Central memory CD8-positive, alpha-beta T cell (primary cell): ENCODE measurements at places on chromosomes 12 and 14.

DNA sequence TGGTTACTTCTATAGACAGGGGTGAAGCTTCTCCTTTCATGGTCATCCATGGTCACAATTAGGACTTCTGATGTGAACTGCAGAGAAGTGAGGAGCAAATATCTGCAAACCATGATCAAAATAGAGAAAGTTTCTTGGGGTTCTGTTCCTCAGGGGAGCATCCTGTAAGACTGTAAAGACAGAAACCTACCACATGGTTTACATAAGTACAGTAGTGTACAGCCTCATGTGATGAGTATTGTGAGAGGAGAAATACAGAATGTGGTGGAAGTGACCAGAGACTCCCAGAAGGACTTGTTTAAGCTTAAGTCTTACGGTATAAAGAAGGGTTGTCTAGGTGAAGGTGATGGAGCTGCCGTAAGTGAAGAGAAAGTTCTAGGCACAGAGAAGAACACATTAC lies 484.7 kb downstream of the LRIG3 start:
- DNase-seq: no peak

GRCh38 chr12:53870117-53870516 lies 68.5 kb upstream of the HOXC13 start:
- no peak for DNase-seq

DNA sequence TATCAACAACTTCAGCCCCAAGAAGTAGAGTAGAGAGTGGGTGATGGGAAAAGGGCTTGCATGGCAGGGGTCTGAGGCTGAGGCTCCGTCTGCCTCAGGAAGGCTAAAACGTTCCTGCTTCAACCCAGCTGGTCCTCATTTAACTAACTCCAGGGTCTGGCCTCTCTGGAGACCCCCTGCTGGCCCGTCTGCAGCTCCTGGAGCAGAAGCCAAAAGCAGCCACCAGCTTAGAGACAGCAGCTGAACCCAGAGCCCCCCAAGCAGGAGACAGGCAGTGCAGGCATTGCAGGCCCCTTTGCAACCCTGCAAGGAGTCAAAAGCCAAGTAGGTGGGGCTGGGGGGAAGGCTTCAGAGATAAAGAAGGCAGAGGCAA lies 25.1 kb upstream of the LTBP2 start:
- no peak for DNase-seq

DNA sequence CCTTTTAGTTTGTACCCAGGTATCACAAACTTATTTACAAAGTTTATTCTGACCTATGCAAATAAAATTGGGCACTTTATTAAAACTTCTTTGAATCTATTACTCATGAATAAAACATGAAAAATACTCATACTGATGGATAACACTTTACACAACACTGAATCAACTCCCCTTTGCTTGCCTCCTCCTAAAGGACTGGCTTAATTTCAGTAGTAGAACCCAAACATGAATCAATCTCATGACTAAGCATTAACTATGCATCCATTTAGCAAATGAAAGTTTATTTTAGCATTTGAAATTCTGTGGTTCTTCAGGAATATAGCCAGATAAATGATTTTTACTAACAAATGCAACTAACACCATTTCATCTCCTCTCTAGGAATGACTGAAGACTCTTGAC lies 32.4 kb downstream of the DENND5B start:
- DNase-seq: no peak

DNA sequence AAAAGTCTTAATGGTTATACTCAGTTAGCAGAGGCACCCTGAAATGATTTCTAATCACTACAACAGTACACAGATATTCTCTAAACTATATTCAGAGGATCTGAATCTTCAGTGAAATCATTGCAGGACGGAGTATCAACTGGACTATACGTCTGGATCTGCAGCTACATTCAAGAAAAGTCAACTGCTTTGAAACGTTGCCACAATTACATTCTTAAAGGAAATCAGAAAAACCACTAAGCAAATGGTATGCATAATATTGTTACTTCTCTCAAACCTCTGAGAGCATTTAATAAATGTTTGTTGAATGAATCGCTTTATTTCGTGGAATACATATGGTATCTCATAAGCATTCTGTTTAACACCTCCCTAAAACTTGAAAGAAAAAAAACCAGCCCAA lies 67.4 kb downstream of the MED13L start:
- DNase-seq: no peak

DNA sequence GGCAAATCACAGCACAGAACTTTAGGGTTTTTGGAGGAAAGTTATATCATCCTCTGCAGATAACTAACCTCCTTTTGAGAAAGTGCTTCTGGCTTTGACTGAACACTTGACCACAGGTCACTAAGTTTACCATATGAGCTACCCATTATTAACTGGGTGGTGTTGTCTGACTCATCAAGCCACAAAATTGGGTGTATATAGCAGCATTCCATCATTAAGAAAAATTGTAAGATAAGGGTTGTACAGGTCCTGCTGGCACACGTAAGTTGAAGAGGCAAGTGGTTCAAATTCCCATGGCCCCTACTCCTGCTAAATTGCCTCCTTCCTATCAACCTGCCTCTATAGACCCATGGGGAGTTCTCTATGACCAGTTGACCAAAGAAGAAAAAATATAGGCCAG lies 39.5 kb downstream of the L2HGDH start:
- DNase-seq: no peak

DNA sequence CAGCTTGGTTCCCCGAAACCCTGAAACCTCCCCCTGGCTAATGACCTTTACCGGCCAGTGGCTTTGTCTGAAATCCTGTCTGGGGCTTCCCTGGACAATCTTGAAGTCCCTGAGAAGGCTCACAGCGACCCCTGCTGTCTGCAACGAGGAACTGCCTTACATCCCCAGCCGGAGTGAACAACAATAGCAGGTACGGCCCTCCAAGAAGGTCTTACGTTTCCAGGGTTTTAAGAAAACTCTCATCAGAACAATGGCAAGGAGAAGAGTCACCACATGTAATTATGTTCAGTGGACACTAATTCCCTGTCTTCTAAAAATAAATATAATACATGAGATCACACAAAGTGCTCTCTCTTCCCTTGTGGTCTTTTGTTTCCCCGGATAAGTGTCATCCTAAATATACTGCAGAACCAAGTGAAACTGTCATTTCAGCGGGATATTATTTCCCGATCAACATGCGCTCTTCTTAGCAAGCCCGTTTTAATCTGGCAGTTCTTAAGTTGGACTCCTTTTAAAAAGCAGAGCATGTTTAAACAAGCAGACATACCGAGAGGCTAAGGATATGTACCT lies 53.3 kb downstream of the RBM19 start:
- DNase-seq: peak; percentile 18

GRCh38 chr14:101559624-101560533 lies 1.4 kb upstream of the DIO3 start:
- DNase-seq: no peak

- DNase-seq: no peak
Observed at GRCh38 chr14:93073358-93073707, 42.4 kb downstream of the ITPK1 start.

DNA sequence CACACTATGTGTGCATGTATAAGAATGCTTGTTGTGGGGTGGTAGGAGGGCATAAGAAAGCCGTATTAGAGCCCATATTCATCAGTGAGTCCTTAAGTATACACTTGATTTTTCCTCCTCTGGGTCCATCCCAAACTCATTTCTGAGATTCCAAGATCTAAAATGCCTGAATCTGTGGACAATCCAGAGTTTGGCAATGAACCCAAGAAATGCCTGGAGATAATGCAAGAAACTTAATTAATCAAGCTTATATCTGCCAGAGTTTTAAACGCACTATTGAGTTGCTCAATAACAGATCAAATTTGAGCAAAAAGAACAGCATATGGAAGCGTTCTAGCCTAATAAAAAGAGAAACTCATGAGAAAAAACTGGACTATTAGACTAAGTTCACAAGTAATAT lies 143.4 kb upstream of the NAV3 start:
- no peak for DNase-seq
